ENCODE measurements at places on chromosomes 11 and 22.

DNA sequence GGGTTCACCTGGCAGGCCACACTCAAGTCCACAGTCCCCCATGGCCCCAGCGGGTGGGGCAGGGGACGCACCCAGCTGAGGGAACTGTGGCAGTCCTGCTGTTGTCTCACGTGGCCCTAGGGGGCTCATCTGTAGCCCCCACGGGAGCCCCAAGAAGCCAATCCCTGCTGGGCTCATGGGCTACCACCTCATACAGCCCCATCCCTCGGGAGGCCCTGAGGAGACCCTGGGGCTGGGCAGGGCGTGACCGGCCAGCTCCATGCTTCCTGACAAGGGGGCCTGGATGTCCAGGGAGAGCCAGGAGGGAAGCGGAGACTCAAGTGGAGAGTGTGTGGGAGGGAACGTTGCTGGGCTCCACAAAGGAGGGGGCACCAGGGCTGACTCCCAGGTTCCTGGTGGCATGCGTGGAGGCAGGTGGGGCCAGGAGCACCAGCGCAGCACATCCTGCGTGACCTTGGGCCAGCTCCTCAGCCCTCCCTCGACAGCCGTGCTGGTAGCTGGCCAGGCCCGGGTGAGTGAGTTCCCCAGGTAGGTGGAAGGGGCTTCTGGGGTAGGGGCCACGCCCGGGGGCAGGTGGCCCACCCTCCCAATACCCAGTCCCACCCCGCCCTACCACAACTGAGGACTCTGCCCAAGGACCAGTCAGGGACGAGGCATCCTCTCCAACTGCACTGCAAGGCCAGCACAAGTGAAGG, 7.9 kb downstream of the RTN4R start:
- no peak for DNase-seq

- no peak for DNase-seq
Measured at GRCh38 chr22:19478045-19478900, 720 bp downstream of the UFD1 start.

GRCh38 chr11:104142698-104143097, 21.2 kb downstream of the PDGFD start:
- no peak for DNase-seq

DNA sequence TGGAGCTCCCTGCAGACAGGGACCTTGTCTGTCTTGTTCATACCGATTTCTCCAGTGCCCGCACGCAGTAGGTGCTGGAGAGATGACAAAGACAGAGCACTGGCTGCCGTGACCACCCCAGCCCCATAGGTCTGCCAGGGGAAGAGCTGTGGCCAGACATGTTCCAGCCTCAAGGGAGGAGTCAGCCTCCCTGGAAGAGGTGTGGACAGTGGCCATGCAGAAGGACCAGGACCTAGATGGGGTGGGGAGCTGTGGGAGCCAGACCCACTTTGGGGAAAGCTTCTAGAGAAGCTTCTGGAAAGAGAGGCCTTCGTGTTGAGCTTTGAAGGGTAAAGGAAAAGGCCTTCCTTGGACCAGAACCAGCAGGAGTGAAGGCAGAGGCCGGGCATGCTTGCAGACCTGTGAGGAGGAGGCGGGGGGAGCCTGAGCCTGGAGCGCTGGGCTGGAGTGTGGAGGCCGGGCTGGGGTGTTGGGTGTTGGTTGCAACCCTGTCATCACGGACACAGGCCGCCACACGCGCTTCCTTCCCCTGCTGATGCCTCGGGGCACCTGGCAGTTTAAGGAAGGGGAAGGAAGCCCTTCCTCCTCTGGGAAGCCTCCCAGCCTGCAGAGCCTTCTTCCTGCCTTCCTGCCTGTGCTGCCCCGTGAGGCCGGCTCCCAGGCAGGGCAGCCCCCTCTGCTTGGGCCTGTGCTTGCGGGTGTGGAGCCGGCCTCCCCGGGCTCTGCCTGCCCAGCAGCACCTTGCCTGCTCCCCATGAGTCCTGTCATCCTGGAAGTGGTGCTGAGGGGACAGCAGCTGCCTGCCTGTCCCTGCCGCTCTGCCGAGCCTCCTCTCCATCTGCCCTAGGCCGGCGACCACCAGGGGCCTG, 12.3 kb downstream of the RELT start:
- DNase-seq = peak; percentile 76

GRCh38 chr11:103281301-103281700, 172.1 kb downstream of the DYNC2H1 start:
- peak; percentile 13 for DNase-seq

DNA sequence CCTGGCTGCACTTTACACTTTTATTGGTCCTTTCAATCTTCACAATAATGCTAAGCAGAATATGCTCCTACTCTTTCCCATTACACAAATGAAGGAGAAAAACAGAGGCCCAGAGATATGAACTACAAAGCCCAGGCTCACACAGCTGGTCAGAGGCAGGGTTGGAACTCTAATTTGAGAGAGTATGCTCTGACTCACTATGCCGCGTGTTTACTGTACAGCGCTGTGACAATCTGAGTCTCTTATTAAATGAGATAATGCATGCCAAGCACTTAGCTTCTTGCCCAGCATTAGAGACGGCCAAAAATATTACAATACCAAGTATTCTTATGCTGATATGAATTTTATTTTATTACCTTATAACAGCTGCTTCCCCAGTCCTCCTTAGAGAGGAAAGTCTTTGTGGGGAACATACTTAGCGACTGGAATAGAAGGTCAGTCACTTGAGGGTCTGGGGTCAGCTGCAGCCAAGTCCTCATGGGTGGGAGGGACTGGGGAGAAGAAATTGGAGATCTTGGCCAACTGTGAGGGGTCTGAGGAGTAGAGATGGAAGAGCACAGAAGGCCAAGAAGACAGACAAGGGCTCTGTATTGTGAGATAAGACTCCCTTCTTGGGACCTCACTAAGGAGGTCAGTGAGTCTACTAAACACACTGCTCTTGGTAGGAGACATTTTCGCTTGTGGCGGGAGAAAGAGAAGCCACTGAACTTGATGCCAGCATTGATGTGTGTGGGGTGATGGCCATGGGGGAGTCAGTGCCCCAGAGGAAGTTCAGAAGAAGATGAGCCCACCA, 150.8 kb upstream of the TIMP3 start:
- DNase-seq = peak; percentile 57

- DNase-seq = no peak
Measured at GRCh38 chr11:57977709-57978108, 46.0 kb upstream of the OR9Q1 start.

DNA sequence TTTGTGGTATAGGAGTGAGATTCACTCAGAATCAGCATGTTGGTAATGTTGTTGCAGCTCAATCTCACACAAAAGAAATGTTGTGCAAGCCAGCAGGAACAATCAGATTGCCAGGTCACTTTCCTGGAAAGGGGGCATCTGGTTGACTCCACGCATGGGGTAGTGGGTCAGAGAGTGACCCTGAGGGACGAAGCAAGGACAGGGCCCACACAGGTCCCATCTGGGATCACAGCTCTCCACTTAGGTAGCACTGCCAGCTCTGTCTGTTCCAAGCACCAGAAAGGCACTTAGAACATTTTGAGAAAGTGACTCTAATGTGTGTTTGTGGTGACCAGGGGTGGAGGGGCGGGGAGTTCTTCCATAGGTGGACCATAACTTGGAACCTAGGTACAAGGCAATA, 109.5 kb downstream of the RASSF10 start:
- DNase-seq = no peak

Data from EL (cell line).